SJSA1 (cell line): ENCODE measurements at places on chromosomes 7 and 10. TPM values are rescaled to one million over a fixed set of nuclear protein-coding genes. Genes with fewer than 3 reads are reported as not detected.

DNA sequence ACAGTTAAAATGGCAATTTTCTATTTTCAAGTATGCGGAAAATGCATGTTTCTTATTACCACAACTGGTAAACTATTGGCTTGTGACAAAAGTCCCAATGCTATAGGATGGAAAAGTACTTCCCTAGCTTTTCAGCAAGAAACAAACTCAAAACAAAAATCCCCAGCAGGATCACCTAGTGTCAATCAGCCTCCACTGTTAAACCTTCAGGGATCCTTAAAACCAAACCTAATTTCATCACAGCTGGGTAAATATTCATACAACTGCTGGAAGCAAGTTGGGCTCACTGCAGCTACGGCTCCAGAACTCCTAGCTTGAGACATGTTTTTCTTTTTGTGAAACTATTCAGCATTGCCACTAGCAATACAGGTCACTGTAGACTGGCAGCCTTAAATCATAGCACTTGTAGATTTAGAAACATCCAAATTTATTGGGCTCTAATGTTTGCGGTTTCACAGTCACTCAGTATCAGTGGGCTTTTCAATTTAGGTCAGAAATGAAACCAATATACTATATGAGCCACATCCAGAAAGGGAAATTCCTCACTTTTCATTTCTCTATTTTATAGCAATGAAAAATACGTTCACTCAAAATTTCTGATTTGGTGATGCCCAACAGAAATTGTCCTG is 145.2 kb upstream of the ANK3 start:
- H3K27ac ChIP-seq = no peak overlapping the region
- DNase-seq = no peak
- H3K27me3 ChIP-seq = no peaks in the 10 kb centered on the region; the same call in 1 of the 2 replicates
- H3K36me3 ChIP-seq = no peaks in the 10 kb centered on the region

DNA sequence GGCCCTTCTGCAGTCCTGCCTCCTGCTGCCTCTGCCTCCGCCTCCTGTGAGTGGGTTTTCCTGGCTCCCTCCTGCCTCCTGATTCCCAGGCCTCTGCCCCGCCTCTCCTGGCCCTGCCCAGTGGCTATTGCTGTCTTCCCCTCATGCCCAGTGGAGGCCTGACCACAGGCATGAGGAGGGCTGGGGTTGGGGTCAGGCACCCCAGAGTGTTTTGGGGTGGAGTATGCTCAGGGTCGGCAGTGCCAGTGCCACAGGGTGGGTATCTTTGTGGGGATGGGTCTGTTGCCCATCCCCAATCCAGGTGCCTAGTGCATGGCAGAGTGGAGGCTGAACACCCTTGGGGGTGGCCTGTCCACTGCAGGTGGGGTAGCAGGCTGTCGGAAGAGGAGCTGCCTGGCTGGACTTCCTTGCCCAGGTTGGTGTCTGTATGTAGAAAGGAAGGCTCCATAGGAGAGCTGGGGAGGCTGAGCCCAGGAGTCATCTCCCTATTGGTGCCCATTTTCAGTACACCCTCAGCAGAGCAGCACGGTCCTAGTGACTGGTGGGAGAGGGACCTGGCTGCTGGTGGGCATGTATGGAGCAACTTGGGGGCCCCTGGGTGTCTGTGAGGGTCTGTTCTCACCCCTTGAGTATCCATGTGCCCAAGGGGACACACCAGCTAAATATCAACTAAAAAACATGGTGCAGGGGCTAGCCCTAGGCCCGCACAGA is 62.2 kb downstream of the ARHGAP22 start:
- H3K4me3 ChIP-seq = no peak overlapping the region
- DNase-seq = no peak
- H3K27ac ChIP-seq = no peak overlapping the region
- H3K36me3 ChIP-seq = no peaks in the 10 kb centered on the region

GRCh38 chr10:70223728-70224127 is 9.5 kb downstream of the PPA1 start:
- H3K27me3 ChIP-seq = no peaks in the 10 kb centered on the region
- H3K4me1 ChIP-seq = no peaks in the 10 kb centered on the region
- peaks cover 25% of the 10 kb centered on the region for H3K36me3 ChIP-seq
- no peak overlapping the region for H3K4me3 ChIP-seq
- no peak for DNase-seq
- H3K27ac ChIP-seq = no peak overlapping the region

GRCh38 chr7:41627645-41628298 is 75.1 kb downstream of the INHBA start:
- H3K4me3 ChIP-seq = no peak overlapping the region
- peaks cover 7% of the 10 kb centered on the region for H3K4me1 ChIP-seq
- DNase-seq = no peak
- no peak overlapping the region for H3K27ac ChIP-seq
- H3K27me3 ChIP-seq = no peaks in the 10 kb centered on the region

The EPO gene
- not detected in 2 replicates for total RNA-seq

The ACTL6B gene
- total RNA-seq = not detected in 2 replicates

GRCh38 chr7:83001362-83002040 is 161.2 kb downstream of the PCLO start:
- no peaks in the 10 kb centered on the region for H3K36me3 ChIP-seq
- H3K27ac ChIP-seq = no peak overlapping the region
- H3K4me1 ChIP-seq = no peaks in the 10 kb centered on the region
- no peak overlapping the region for H3K4me3 ChIP-seq
- H3K27me3 ChIP-seq = 0 out of 2 replicates have a peak, but pooled peaks cover 7% of the 10 kb centered on the region

GRCh38 chr7:80189638-80190037 is 55.0 kb downstream of the GNAI1 start:
- no peaks in the 10 kb centered on the region for H3K27me3 ChIP-seq
- H3K4me1 ChIP-seq = peaks cover 20% of the 10 kb centered on the region
- H3K4me3 ChIP-seq = no peak overlapping the region
- H3K36me3 ChIP-seq = peaks cover 7% of the 10 kb centered on the region; the same call in 1 of the 2 replicates
- H3K27ac ChIP-seq = no peak overlapping the region

DNA sequence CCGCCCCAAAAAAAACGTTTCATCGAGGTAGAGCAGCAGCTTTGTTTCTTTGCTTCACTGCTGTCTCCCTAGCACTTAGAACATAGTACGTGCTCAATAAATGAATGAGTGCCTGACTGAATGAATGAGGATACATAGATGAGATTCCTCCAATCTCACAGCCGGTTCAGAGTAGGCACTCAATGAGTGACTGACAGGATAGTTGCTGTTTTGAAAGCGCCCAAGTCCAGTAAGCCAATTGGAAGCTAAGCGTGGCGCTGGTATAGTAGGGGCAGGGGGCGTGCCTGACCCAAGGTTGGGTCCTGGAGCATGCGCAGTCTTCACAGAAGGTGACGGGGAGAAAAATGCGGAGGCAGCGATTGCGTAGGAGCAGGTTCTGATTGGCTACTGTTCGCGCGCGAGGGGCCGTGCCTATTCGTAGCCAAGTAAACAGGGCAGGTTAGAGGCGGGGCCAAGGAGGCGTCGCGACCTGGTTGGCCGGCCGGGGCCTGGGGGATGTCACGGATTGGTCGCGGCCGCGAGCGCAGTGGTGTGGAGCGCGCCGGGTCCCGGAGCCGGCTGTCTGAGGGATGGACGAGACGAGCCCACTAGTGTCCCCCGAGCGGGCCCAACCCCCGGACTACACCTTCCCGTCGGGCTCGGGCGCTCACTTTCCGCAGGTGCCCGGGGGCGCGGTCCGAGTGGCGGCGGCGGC is at the start of gene PI4K2A:
Gene PI4K2A, plus strand, starts transcription at position 498 of the 694 bp plus-strand sequence. Its CDS starts 72 bp downstream, at position 570.
- H3K27me3 ChIP-seq = no peaks in the 10 kb centered on the region
- peaks cover 5% of the 10 kb centered on the region; the same call in 1 of the 2 replicates for H3K4me1 ChIP-seq
- H3K4me3 ChIP-seq = peak within 1 kb of the TSS; percentile 85
- peak; percentile 96 for DNase-seq
- H3K36me3 ChIP-seq = peaks cover 24% of the 10 kb centered on the region

DNA sequence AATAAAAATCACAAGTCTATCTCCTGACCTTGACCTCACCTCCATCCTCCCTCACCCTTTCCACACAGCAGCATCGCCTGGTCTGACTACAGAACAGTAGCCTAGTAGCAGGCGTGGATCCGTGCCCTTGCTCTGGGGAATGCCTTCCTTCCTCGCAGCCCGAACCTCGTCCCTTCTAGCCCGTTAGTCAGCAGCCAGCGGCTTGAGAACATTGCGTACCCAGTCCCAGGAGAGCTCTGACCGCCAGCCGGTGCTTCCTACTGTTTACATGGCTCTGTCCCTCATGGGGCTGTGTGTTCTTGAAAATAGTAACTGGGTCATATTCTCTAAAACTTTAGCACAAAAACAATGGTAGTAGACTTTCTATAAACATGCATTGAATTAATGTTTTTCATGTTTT is 682.7 kb upstream of the IGFBP3 start:
- no peaks in the 10 kb centered on the region for H3K27me3 ChIP-seq
- no peaks in the 10 kb centered on the region for H3K4me1 ChIP-seq
- no peaks in the 10 kb centered on the region for H3K36me3 ChIP-seq

DNA sequence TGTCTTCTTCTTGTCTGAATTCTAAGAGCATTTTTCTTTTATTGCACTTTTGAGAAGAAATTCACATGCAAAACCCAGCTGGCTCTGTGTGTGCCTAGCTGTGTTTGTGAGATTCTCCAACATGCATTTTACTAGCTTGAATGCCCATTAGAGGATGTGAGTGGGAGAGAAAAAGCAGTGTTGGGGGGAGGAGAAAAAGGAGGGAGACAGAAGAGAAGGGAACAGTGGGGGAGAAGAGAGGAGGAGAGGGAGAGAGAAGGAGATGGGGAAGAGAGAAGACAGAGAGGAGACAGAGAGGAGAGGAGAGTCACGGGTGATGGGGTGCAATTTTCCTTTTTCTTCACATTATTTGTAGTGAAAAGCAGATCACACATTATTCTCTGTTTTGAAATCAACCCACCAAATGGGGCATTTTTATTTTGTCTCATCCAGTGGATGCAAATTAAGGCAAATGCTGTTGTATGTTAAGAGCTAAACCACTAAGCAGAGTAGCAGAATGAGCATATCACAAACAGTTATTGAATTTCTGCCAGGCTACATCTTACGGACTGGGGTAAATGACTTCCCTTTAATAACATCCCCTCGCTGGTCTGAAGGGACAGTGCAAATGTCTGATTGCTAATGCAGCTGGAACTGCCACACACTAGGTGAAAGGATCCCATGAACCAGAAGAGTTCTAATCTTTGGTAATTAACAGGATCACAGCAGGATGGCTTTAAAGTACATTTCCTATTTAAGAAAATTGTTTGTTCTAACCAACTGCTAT is 849 bp downstream of the LRRN3 start:
- H3K36me3 ChIP-seq = no peaks in the 10 kb centered on the region
- H3K4me3 ChIP-seq = no peak overlapping the region
- H3K27ac ChIP-seq = no peak overlapping the region
- no peaks in the 10 kb centered on the region for H3K4me1 ChIP-seq
- no peak for DNase-seq

DNA sequence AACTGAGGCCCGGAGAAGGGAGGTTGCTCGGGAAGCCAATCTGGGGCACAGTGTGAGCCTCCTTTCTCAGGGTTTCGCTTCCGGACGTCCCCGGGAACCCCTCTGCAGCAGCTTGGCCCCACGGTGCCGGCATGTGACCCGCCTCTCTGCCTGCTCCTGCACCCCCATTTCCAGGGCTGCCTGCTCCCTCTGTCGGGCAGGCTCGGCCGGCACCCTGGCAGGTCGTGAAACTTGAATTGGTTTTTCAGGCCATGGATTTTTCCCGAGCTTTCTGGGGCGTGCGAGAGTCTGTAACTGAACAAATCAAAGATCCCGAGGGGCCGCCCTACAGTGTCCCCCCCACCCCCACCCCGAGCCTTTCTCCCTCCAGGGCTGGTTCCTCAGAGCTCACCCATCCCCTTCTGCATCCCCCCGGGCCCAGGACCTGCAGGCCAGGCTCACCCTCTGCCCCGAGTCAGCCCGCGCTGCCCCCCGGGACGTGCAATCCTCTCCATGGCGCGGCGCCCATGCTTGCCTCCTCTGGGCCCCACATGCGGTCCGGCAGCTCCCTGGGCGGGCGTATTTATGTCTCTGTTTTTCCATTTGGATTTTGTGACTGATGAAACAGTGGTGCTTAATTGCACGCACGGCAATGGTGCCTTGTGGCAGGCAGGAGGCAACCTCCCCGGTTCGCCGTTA is 58.1 kb downstream of the UNCX start:
- H3K27me3 ChIP-seq = peaks cover 52% of the 10 kb centered on the region
- no peak overlapping the region for H3K4me3 ChIP-seq
- H3K36me3 ChIP-seq = no peaks in the 10 kb centered on the region
- H3K4me1 ChIP-seq = peaks cover 6% of the 10 kb centered on the region
- DNase-seq = no peak

The AZGP1 gene
- total RNA-seq = not detected in 2 replicates

DNA sequence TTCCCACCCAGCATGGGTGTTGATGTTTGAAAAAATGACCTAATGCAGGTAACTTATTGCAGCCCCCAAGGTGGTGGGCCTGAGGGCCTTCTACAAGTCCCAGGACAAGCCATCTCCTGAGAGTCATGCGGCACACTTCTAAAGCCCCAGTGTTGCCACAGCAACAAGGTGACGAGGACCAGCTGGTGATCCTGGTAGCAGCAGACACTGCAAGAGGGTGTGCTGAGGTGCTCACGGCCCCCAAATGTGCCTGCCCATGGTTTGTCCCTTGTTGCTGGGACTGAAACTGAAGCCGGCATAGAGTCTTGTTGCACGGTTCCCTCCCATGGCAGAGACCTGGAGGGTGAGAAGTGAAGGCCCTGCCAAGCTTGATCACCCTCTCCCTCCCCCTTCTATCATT is 333.2 kb upstream of the MGMT start:
- no peaks in the 10 kb centered on the region for H3K36me3 ChIP-seq
- no peak for DNase-seq
- H3K27me3 ChIP-seq = no peaks in the 10 kb centered on the region
- no peak overlapping the region for H3K4me3 ChIP-seq

The CDHR3 gene
- 0.26 TPM in 1 of 2 replicates, not detected in the other for total RNA-seq

- DNase-seq = peak; percentile 60
- H3K36me3 ChIP-seq = no peaks in the 10 kb centered on the region
- no peaks in the 10 kb centered on the region for H3K4me1 ChIP-seq
Measured at GRCh38 chr7:28922624-28923331, 35.4 kb downstream of the TRIL start.

The NEUROD6 gene
- total RNA-seq = not detected in 2 replicates

GRCh38 chr10:126124668-126125349 is 228.4 kb downstream of the FANK1 start:
- no peaks in the 10 kb centered on the region for H3K4me1 ChIP-seq
- no peak for DNase-seq
- H3K27me3 ChIP-seq = no peaks in the 10 kb centered on the region

The ANKRD2 gene
- 0.22 TPM in 1 of 2 replicates, not detected in the other for total RNA-seq

DNA sequence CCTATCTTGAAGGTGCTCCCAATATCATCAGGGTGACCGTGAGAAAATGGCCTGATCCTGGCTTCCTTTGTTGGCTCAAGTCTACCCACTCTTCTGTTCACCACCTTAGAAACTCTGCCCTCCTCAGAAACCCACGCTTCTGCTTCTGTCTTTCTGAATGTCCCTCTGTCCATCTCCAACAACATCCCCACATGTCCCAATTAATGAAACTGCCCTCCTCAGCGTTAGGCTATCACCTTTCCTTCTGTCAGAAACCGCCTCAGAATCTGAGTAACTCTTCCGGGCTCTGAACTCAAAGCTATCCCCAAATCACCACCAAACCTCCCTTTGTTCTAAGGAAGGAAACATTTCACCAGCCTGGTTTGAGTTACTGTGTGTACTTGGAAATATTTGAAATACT is 315.8 kb upstream of the ZNF32 start:
- DNase-seq = peak; percentile 19
- no peaks in the 10 kb centered on the region for H3K4me1 ChIP-seq
- H3K27me3 ChIP-seq = no peaks in the 10 kb centered on the region
- H3K27ac ChIP-seq = no peak overlapping the region
- H3K36me3 ChIP-seq = no peaks in the 10 kb centered on the region

GRCh38 chr10:5168897-5169420 is 16.0 kb downstream of the AKR1C8 start:
- H3K27me3 ChIP-seq = 0 out of 2 replicates have a peak, but pooled peaks cover 3% of the 10 kb centered on the region
- no peaks in the 10 kb centered on the region for H3K36me3 ChIP-seq
- no peak for DNase-seq
- H3K4me1 ChIP-seq = no peaks in the 10 kb centered on the region

The HOXA3 gene
- total RNA-seq = 0.13 and 1.8 TPM in 2 replicates
